Cardiac fibroblast (primary cell): ENCODE measurements at places on chromosomes 16 and 17.
A peak's percentile ranks its signal among the peaks of the same experiment; 100 is the strongest.

GRCh38 chr16:85798901-85799496, 345 bp downstream of the EMC8 start:
- DNase-seq, result peak; percentile 27

- no peak for DNase-seq
Measured at GRCh38 chr17:18327093-18327492, 12.0 kb downstream of the SMCR8 start.

DNA sequence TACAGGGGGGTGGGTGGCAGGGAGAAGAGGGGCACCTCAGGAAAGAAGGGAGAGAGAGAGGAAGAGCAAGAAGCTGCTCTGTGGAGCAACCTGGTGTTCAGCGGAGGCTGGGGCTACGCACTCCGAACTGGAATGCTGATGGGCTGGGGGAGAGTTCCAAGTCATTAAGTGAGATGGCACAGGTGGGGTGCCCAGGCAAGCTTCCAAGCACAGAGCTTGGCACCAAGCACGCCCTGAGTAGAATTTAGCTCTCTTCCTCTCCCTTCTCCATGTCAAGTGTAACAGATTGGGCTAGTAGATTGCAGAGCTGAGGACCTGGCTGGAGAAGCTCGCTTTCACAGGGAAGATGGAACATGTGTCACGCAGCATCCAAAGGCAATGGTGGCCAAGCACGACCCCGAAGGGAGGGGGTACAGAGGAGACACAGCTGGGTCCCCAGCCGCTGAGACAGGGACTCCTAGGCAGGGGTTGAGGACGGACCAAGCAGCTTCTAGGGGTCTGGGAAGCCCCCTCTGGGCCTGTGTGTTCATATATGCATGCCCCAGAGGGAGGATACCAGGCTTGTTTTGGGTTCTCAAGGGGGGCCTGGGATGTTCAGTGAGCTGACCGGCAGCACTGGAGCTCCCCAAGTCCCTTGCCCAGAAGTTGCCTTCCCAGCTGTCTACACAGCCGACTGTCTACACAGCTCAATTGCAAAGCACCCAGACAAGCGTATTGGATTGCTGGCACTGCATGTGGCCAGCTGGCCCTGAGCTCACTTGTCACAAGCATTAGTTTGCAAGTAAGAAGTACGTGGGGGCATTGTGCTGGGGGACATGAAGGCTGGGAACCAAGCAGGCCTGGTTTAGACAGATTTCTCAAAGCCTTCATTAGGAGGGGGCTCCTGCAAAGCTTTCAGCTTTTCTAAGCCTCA, 247.8 kb downstream of the ENGASE start:
- no peak for DNase-seq

DNA sequence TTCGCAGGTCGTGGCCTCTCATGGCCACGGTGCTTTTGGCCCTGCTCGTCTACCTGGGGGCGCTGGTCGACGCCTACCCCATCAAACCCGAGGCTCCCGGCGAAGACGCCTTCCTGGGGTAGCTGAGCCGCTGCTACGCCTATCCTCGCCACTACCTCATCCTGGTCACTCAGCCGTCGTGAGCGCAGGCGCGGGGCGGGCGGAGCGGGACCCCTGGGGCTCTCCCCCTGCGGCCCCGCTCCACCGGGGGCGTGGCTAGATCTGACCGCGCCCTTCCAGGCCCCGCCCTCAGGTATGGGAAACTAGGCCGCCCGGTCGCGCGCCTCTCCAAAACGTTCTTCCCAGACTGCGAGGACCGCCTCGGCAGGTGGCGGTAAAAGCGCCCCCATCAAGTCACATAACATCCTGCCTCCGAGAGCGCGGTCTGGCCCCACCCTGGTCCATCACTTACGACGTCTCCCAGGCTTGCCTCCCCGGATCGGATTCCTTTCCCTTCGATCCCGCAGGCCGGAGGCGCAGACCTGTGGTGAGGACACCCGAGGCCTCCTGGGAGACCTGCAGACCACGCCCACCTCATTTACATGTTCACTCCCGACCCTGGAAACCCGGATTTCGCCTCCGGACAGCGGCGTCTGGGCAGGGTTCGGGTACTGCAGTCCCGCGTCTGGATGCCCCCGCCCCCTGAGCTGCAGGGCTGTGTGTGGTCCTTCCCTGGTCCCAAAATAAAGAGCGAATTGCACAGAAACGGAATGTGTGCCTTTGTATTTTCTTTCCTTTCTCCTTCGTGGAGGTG, 91.5 kb upstream of the TMEM97 start:
- DNase-seq, result peak; percentile 16

GRCh38 chr17:55161935-55162555, 102.7 kb upstream of the HLF start:
- peak; percentile 33 for DNase-seq

GRCh38 chr16:49547448-49547847, 173.8 kb downstream of the C16orf78 start:
- no peak for DNase-seq

DNA sequence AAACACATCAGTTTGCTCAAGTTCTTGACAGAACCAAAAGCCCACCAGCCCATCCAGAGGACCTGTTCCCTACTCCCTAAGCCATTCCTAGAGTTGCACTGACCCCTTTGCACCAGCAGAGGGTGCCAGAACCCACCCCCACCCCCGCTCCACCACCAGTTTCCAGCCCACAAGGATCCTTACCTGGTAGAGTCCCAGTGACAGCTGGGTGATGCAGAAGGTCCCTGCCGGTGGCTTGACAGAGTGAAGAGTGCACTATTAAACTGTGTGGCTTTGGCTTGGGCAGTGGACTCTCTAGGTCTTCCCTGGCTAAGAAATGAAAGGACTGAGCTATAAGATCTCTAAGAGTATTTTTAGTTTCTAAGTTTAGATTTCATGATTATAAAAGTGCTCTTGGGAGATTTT, 73.3 kb upstream of the MTMR4 start:
- DNase-seq, result peak; percentile 55

- peak; percentile 39 for DNase-seq
Measured at GRCh38 chr16:56869513-56870275, 4.7 kb downstream of the SLC12A3 start.

DNA sequence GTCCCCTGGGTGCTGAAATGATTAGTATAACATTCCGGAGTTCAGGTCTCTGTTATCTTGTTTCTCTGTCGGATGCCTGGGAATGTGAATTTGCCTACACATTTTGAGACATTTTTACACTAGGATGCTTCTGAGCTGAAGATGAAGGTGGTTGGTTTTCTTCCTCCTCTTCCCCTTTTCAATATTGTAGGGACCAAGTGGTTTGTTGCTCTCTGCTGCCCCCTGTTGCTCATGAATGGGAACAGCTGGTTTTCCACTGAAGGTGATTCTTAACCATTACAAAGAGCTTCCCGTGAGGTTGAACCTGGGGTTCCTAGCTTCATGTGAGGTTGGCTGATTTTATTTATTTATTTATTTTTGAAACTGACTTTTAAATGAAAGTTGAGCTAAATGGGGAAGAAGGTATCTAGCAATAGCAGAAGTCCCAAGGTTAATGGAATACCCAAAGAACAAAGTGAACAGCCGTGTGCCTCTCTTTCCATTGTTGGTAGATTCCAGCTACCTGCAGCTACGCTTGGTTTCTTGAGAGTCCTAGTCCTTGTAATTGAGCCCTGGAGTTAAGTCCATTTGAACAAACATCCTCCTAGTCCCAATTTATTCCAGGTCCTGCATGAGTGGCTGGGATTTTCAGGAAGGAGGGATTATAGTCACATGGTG, 983.9 kb upstream of the EEF2KMT start:
- DNase-seq, result peak; percentile 3

GRCh38 chr17:16456742-16457316, 35.2 kb downstream of the LRRC75A start:
- DNase-seq, result no peak

DNA sequence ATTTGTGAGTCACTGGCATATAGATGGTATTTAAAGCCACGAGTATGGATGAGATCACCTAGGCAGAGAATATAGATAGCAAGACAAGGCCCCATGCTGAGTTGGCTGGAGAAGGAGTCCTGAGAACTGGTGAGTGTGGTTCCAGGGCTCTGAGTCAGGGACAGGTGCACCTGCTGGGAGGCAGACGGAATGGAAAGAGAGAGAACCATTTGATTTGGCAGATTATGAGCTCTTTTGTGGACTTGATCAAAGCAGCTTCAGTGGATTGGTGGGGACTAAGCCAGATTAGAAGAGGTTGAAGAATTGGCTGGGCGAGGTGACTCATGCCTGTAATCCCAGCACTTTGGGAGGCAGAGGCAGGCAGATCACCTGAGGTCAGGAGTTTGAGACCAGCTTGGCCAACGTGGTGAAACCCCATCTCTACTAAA, 4.3 kb upstream of the C16orf92 start:
- DNase-seq, result peak; percentile 12

GRCh38 chr16:24088767-24089166, 167.4 kb upstream of the CACNG3 start:
- DNase-seq, result no peak

DNA sequence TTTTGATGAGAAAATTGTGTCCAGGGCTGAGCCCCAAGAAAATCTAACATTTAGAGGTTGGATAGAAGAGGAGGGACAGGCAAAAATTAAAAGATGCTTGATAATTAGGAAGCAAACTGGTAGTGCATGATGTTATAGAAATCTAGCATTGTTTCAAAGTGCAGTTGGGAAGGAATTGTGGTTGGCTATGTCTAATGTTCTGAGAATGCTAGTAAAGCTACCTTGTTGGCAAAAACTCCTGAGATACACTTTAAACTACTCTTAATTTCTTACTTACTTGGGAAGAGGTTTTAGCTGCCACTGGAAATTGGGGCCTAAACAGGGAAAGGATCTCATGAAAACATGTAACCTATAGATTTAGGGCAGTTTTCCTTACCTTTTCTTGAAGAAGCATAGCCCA, 48.3 kb downstream of the MAP2K4 start:
- DNase-seq, result no peak

DNA sequence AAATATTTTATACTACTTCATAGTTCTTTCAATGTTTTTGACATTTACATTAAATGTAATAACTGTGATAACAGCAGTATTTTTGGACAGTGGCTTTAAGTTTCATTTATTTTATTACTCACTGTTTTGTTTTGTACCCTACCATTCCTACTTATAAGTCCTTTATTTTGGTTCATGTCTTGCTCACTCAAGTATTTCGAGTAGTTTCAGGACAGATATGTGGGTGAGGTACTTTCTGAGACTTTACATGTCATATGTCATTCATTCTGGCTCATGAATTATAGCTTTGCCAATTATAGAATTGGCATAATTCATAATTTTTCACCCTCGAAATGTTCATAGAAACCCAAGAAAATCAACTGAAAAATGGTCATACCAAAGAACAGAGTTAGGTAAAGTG, 44.4 kb downstream of the PIK3R5 start:
- DNase-seq, result no peak

DNA sequence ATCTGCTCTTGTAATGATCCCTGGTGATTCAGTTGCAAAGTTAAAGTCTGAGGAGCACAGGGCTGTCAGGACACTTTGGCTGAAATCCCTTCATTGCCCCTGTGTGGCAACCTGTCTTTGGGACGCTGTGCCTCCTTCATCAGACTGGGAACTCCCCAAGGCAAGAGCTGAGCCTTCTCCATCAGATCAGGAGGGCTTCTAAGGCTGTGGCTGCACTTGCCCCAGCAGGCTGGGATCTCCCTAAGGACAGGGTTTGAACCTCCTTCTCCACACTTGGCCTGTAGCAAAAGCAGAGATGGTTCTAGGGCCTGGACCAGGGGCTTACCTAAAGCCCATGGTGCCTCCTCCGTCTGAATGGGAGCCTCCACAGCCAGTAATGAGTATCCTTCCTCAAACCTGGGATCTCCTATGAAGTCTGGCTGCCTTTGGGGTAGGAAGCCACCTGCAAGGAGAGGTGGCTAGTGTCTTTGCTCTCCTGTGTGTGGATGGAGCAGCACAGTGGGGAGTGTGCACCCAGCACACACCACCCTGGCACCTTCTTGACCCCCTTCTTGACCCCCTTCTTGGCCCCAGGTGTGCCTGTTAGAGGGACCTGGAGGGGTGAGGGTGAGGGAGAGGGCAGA, 79.0 kb upstream of the NKD1 start:
- no peak for DNase-seq

- DNase-seq, result peak; percentile 35
Measured at GRCh38 chr16:82628088-82628423, 1.3 kb downstream of the CDH13 start.

GRCh38 chr16:16063683-16064082, 114.3 kb downstream of the ABCC1 start:
- DNase-seq, result no peak

GRCh38 chr16:66491716-66492064, 58.2 kb downstream of the TK2 start:
- no peak for DNase-seq

DNA sequence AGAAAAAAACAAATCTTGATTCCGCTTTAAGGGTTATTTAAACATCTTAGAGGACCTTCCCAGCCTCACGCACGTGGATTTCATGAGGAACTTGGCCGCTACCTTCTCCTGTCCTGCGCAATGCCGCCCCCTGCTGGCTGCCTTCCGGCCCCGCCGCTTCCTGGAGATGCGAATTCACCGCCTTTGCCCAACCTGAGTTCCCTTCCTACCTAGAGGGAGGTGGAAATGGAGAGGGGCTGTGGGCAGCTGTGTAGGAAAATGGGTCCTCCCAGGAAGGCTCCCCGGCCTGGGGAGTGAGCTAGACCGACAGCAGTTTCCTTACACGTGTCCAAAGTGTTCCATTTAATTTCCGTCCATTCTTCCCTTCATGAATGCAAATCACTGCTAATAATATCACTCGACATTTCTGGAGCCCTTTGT, 1.0 kb upstream of the ABCC12 start:
- peak; percentile 86 for DNase-seq
